ENCODE measurements at places on chromosomes 11 and 22.

DNA sequence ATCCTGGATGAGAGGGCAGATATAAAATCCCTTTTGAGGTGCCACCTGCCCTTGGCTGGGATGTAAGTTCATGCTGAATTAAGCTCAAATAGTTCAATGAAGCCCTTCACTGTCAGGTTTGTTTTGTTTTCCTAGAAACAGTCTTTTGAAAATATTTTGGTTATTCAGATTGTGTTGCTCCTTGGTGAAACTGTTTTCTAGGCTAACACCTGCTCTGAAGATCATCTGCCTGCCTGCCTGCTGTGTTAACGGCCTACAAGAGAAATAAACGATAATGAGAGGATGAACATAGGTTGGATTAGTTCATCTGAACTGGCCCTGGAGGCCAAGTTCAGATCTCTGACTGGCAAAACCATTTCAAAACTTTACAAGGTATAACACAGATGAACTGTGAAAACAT, 67.4 kb downstream of the ZBTB44 start:
- DNase-seq = no peak

- no peak for DNase-seq
These were observed 15.1 kb upstream of the AIFM3 start for GRCh38 chr22:20951932-20952380.

- DNase-seq = no peak
These were observed 1.5 kb upstream of the TCF20 start for GRCh38 chr22:42271906-42272305.

DNA sequence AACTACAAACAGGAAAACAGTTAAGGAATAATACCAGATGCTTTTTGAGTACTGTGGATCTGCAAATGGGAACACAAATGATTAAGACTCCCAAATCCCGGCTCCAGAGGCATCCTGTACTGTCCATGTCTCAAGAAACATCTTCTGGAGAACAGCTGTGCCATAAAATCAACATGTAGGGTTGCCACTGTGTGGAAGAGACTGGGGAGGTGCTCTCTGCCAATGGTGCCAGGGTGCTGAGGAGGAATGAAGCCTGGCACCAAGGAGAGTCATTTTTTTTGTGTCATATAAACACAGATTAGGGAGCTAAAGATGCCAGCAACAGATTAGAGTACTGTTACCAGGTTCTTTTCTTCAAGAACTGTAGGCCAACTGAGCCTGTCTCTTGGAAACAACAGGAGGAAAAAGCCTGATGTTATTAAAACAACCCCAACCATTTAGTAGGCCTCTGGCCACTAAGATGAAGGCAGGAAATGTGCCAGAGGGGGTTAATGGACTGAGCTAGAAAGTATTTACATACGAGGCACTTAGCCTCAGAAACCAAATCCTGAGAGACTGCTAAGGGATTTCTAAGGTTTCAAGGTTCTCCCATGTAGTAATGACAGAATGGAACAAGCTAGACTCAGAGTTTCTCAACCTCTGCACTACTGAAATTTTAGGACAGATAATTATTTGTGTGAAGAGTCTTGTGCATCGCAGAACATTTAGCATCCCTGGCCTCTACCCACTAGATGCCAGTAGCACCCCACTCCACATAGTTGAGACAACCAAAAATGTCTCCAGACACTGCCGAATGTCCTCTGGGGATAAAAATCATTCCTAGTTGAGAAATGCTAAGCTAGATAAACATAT, 54.6 kb upstream of the CHRM4 start:
- DNase-seq = no peak

GRCh38 chr22:48242461-48242864, 1480.0 kb downstream of the TBC1D22A start:
- DNase-seq = no peak

- DNase-seq = no peak
These were observed 52.2 kb downstream of the PRDM10 start for GRCh38 chr11:129950101-129951091.

DNA sequence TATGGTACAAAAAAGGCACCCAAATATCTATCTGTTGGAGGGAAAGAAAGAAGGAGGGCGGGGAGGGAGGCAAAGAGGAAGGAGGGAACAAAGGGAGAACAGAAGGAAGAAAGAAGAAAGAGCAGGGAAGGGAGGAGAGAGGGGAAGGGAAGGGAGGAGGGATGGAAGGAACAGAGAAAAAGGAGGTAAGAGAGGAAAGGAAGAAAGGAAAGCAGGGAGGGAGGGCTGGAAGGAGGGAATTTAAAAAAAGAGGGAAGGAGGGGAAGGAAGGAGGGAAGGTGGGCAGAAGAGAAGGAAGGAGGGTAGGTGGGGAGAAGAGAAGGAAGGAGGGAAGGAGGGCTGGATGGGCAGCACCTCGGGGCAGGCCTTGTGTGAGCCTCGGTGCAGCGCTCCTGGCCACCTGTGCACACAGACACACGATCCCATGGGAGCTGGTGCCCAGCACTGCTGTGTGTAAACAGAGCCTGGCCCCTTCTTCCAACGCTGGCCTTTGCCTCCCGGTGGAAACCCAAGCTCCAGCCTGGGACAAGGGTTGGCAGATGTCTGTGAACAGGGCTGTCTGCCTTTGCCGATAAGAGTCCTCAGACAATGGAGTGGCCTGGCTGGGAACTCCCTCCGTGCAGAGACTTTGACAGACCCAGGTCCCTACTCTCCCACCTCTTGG, 23.2 kb downstream of the SMIM38 start:
- no peak for DNase-seq

- DNase-seq = no peak
These were observed 148.2 kb downstream of the MAML2 start for GRCh38 chr11:96194581-96195374.

- DNase-seq = peak; percentile 71
These were observed at the start of gene MIAT for GRCh38 chr22:26656891-26657851. Gene MIAT, plus strand, starts transcription at chr22:26657588.

DNA sequence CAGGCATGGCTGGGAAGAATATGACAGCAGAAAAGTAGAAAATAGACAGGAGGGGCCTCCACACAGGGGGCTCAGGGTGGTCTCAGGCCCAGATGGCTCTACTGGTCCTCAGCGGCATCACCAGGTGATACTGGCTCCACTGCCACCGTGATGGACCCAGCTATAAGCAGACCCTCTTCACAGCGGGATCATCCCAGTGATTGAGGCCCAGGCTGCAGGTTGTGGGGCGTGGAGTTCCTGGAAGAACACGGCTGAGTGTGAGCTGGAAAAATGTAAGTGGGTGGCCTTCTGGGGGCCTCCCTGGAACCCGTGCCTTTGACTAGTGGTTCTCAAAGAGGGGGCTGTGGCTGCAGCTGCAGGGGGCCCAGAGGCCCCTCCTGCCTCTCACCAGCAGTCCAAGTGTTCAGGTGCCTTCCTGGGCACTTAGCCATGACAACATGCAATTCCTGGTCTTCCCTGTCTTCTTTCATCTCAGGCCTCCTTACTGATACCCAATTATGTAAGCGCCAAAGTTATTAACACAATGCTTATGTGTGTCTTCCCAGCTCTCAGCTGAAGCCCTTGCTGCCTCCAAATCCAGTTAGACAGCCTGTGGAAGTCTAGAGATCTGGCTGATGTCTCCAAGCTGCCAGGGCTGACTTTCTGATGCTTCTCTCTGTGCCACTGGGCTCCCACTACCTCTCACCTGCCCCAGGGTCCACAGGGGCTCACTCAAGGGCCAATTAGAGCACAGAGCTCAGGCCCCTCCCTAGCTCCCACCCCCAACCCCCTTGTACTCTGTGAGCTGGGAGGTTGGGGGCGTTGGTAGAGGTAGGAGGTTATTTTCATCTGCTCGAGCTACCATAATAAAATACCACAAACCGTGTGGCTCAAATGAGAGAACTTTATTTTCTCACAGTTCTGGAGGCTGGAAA, 110.1 kb upstream of the LMO1 start:
- no peak for DNase-seq

DNA sequence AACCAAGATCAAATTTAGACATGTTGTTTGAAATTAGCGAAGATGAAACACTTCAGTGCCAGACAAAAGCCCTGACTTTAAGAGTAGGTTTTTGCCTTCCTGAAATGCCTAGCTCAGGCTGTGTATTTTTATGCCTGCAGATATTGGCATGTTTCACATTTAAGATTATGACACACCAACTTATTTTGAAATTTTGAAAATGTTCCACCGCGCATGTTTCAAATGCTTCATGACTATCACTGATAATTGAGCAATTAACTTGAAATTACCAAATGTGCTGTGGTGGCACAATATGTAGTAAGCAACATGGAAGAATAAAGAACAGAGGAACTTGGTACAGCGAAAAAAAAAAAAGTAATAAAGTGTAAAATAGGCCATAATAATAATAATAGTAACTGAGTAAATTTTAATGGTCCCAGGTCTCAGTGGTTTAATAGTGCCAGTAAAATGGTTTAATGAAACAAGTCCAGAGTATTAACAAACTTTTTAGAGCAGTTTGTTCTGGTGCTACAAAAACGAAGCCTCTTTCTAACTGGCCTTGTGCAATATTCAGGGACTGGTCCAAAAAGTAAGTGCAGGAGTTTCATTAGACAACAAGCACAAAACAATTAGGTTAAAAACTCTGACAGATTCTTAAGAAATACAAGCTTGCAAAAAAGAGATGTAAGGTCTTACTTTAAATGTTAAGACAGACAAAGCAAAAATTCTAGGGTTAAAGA, 112.5 kb upstream of the SOX6 start:
- DNase-seq = no peak

- DNase-seq = peak; percentile 6
These were observed 1.8 kb upstream of the GAL start for GRCh38 chr11:68682531-68682961.

- no peak for DNase-seq
These were observed 26.2 kb upstream of the CRKL start for GRCh38 chr22:20890975-20891374.

GRCh38 chr11:11481371-11481770, 128.3 kb upstream of the CSNK2A3 start:
- DNase-seq = peak; percentile 38

DNA sequence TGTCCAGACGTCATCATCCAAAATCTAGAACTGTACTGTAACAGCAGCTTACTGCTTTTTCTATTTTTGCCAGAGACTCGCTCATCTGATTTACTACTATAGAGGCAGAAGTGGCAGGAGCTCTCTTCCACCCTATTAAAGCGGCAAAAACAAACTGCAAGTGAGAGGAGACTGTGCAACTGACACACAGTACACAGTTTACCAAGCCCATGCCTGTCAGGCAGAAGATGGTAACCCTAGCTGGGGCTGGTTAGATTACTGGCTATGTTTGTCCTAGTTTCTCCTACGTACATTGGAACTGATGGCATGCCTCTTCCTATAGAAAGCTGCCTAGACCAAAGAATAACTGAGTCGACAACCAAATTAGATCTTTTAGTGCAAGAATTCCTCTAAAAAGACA, 51.8 kb downstream of the CELF1 start:
- no peak for DNase-seq

- DNase-seq = no peak
These were observed 119.7 kb upstream of the CD82 start for GRCh38 chr11:44445500-44446365.

- DNase-seq = no peak
These were observed 47.9 kb downstream of the CDKN1C start for GRCh38 chr11:2837651-2838050.

DNA sequence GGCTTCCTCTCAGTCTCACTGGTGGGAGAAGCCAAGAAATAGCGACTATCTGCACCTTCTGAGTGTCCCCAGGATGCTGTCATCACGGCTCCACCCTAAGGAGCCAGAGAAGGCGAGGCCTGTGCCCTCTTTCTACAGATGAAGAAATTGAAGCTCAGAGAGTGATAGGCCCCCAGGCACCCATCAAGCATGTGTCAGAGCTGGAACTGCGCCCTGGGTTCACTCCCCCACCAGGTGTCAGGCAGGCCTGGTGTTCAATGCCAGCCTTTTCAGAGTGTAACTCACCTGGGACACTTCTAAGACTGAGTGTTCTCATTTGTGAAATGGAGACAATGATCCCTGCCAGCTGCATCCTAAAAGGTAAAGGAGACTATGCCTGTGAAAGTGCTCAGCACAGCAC, 127.3 kb upstream of the SEZ6L start:
- no peak for DNase-seq

- DNase-seq = no peak
These were observed 1.9 kb downstream of the C11orf71 start for GRCh38 chr11:114398303-114398920.

DNA sequence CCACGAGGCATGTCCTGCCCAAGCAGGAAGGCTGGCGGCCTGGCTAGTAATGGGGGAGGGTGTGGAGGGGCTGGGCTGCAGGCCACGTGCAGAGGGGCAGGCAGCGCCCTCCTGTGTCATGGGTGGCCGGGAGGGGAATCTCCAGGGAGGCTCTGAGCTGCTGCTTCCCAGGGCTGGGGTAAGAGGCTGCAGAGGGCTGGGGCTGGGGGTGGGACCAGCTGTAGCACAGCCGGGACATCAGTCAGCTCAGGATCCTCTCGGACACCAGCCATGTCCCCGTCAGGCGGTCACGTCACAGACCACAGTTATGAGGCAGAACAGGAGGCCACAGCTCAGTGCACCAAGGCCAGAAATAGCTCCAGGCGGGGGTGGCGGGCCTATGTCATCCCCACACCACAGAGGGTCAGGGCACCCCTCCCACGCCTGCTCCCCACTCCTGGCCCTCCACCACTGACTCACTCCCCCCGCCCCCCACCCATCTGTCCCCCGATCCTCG, 21.1 kb downstream of the RTN4R start:
- DNase-seq = no peak

DNA sequence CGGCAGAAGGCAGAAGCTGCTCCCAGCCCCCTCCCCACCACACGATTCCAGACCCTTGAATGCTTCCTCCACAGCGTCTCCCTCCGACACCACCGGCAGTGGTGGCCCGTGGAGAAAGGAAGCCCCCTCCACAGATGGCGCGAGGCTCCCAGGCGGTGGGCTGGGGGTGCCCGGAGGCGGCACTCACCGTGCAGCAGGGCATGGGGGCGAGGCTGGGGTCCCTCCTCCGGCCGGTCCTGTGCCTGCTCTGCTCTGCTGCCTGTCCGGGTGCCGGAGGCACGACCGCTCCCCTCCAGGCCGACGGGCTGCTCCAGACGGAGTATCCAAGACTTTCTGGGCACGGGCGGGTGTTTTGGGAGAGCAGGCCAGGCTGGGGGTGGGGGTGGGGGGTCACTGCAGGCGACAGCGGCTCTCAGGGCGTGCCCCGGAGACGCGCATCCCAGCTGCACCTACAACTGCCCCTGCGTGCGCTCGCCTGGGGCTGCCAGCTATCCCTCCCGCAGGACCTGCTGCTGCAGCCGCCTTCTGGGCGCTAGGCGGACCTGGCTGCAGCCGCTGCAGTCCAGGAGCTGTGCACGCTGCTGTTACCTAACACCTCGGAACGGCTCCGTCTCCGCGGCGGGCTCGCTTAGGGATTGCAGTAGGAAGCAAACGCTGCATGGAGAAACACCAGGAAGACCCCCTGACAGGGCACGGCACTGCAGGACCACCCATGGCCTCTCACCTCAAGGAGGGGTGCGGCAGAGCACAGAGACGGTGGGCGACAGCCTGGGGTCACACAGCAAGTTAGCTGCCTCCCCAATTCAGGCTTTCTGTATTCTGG, 15.2 kb downstream of the MRGPRG start:
- no peak for DNase-seq

DNA sequence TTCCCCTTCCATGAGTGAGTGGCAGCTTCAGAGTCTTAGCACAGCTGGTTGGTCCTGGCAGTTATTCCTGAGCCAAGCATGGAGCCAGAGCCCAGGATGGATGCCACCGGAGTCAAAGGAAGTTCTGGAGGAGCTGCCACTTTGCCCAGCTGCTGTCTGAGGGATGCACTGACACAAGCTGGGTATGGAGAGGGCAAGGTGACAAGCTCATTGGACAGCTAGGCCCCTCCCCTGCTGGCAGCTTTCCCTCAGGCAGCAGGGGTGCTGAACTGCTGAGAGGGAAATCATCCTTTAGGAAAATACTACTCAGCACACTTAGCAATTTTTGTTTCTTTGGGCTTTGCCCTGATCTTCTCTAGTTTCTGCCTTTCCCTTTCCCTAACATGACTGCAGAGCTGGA, 99.3 kb upstream of the SESN3 start:
- DNase-seq = no peak

- DNase-seq = no peak
These were observed 2.6 kb downstream of the HBE1 start for GRCh38 chr11:5267033-5267563.
